ENCODE measurements at places on chromosomes 16 and 17.

DNA sequence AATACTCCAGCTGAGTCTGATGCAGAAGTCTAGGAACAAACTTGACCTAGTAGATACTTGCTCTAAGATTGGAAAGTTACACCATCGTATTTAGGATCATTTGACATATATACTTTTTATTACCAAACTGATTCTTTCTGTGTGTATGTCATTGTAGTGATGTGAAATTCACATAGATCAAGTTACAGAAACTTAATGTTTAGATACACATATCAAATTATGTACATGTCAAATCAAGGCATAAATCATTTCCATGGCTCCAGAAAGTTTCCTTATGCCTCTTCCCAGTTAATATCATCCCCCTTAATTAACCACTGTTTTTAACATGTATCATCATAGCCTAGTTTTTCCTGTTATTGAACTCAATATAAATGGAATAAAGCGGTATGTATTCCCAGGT, 292.0 kb upstream of the CDH11 start:
- DNase-seq, result no peak

GRCh38 chr16:1559446-1559975, 26.0 kb downstream of the TMEM204 start:
- DNase-seq, result no peak

- DNase-seq, result no peak
These were observed 4.8 kb downstream of the SPATA2L start for GRCh38 chr16:89696670-89697128.

- no peak for DNase-seq
These were observed 424 bp downstream of the YBX2 start for GRCh38 chr17:7293816-7294613.

DNA sequence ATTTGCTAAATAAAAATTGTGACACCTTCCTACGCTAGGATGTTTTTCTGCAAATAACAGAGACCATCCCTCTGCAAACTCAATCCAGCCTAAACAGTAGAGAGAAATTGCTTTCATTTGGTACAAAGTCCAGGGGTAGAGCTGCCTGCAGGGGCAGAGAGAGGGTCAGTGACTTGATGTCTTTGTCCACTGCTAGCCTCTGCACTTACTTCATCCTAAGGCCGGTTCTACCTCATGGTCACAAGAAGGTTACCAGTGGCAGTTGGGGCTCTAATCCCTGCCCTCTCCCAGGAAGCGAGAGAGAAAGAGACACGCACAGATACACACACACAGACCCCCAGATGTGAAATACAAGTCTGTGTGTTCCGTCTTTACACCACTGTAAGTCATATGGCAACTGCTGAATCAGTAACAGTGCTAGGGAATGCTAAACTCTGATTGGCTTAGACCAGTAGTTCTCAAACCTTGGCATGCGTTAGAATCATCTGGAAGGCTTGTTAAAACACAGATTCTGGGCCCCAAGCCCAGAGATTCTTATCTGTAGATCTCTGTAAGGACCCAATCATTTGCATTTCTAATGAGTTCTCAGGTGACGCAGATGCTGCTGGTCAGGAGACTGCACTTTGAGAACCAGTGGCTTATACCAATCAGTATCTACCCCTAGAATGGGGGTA, 13.1 kb upstream of the LPCAT2 start:
- peak; percentile 94 for DNase-seq

DNA sequence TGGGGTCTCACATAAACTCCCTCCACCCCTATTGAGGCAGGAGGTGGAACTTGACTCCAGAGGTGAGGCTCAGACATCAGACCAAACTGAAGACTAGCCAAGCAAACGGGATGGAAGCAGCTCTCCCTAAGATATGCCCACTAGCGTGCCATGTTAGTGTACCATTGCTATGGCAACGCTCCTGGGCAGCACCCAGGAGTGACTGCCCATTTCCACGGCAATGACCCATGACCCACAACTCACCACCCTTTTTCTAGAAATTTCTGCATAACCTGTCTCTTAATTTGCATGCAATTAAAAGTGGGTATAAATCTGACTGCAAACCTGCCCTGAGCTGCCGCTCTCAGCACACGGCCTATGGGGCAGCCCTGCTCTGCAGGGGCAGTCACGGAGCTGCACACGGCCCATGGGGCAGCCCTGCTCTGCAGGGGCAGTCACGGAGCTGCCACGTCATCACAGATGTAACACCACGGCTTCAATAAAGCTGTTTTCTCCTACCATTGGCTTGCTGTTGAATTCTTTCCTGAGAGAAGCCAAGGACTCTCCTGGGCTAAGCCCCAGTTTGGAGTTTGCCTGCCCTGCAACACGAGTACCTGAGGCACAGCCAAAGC, 164.3 kb downstream of the RBFOX3 start:
- DNase-seq, result no peak
